PC-9 (cell line): ENCODE measurements at places on chromosomes 5 and 9. TPM values are rescaled to one million over a fixed set of nuclear protein-coding genes. Genes with fewer than 3 reads are reported as not detected.

GRCh38 chr5:141680751-141681201 is 1.3 kb downstream of the ARAP3 start:
- no peaks in the 10 kb centered on the region for H3K27me3 ChIP-seq
- H3K36me3 ChIP-seq: no peaks in the 10 kb centered on the region; the same call in 1 of the 2 replicates
- H3K27ac ChIP-seq: peak overlapping the region; percentile 89
- no peak for DNase-seq
- H3K4me3 ChIP-seq: peak overlapping the region; percentile 68
- H3K4me1 ChIP-seq: peaks cover 22% of the 10 kb centered on the region

GRCh38 chr5:123876276-123876790 is 364.4 kb downstream of the CSNK1G3 start:
- H3K36me3 ChIP-seq: no peaks in the 10 kb centered on the region
- no peaks in the 10 kb centered on the region for H3K4me1 ChIP-seq
- H3K27ac ChIP-seq: no peak overlapping the region
- H3K4me3 ChIP-seq: no peak overlapping the region

DNA sequence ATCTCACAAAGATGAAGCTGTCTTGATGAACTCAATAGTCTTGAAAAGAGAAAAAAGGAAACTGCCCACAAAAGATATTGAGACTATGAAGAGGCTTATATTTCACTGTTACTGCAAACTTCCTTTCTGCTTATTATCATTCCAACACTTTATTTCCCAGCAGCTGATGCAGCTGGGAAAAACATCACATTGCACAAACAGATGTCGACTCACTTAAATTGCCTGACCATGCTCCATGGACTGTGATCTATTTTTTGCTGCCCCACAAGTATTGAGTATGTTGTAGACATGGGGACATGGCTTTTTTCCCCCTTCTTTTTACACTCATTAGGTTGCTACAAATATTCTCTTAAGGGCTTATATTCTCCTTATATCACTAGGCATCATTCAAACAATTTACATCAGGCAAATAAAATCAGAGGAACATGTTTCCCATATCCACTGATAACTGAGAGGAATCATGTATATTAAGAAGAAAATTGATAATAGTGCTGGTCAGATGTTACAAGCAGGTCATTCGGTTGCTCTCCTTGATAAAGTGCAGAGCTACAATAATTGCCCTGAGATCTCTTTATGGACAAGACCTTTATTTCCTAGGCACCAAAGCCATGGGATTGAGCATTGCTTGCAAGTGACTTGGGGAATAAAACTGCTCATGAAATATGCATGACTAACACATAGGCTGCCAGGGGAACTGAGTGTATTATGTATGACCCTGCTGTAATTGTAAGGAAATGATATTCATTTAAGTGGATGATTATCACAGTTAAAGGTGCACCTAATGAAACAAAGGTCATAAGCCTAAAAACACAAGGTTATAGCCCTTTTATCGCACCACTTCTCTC is 509.9 kb downstream of the ZNF608 start:
- H3K36me3 ChIP-seq: no peaks in the 10 kb centered on the region
- no peak overlapping the region for H3K27ac ChIP-seq
- no peaks in the 10 kb centered on the region for H3K27me3 ChIP-seq
- DNase-seq: no peak
- H3K4me3 ChIP-seq: no peak overlapping the region

DNA sequence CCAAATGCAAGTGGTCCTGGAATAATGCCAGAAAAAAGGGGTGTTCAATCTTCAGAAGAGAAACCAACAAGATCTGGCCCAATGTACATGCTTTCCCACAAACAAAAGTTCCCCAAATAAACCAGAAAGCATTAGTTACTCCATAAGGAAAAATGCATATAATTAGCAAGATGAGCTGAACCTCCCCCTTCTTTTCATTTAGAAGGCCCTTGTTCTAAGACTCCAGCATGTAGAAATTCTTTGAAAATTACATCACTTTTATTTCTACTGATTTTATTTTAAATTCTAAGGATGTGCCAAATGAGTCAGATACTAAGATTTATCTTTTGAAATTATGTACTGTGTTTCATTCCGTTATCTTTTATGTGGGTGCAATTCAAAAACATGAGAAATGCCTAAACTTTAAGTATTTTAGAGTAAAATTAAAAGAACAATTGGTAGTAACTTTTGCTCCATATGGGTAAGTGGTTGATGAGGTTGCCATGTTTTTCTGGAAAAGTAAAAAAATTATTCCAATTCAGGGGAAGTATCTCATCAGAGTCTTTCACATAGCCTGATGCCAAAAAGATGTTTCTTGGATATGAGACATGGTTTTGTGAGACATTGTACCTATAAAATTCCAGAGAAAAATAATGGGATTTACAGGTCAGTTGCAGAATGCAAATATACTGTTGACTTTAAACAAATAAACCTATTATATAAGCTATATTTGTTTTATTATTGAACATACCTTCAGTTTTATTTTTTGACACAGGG is 106.5 kb upstream of the CCDC112 start:
- no peaks in the 10 kb centered on the region for H3K27me3 ChIP-seq
- no peaks in the 10 kb centered on the region for H3K36me3 ChIP-seq
- no peak overlapping the region for H3K27ac ChIP-seq
- no peak for DNase-seq
- no peaks in the 10 kb centered on the region for H3K4me1 ChIP-seq

- H3K36me3 ChIP-seq: no peaks in the 10 kb centered on the region
- H3K4me1 ChIP-seq: no peaks in the 10 kb centered on the region
- H3K27me3 ChIP-seq: peaks cover 39% of the 10 kb centered on the region
- no peak overlapping the region for H3K27ac ChIP-seq
Measured at GRCh38 chr9:96158147-96158546, 143.8 kb downstream of the HSD17B3 start.

- no peaks in the 10 kb centered on the region for H3K27me3 ChIP-seq
- no peaks in the 10 kb centered on the region for H3K36me3 ChIP-seq
- H3K4me1 ChIP-seq: no peaks in the 10 kb centered on the region
Measured at GRCh38 chr9:72924154-72924790, 28.6 kb downstream of the ALDH1A1 start.

- H3K36me3 ChIP-seq: no peaks in the 10 kb centered on the region
- H3K4me1 ChIP-seq: no peaks in the 10 kb centered on the region
- DNase-seq: no peak
- no peak overlapping the region for H3K4me3 ChIP-seq
- 0 out of 2 replicates have a peak, but pooled peaks cover 7% of the 10 kb centered on the region for H3K27me3 ChIP-seq
- H3K27ac ChIP-seq: no peak overlapping the region
Measured at GRCh38 chr9:35863583-35863982, 6.6 kb downstream of the OR13J1 start.

GRCh38 chr5:115661563-115661962 is 35.7 kb upstream of the TMED7 start:
- H3K4me1 ChIP-seq: peaks cover 15% of the 10 kb centered on the region
- no peaks in the 10 kb centered on the region for H3K27me3 ChIP-seq
- H3K27ac ChIP-seq: no peak overlapping the region
- no peak for DNase-seq

DNA sequence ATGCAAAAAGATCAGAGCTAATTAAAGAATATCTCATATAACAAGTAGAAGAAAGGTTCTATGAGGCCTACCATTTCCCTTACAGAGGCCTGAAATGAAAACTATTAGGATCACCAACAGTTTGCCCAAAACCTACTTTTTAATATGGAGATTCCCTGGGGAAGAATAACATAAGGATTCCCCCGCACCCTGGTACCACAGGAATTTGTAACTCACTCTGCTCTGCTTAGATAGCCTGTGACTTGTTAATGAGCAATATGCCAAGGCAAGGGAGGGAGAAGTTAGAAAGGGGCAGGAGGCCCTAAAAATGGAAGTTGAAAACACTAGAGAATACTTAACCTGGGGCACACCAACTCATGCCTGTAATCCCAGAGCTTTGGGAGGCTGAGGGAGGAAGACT is 107.0 kb downstream of the CDH6 start:
- no peak overlapping the region for H3K4me3 ChIP-seq
- no peaks in the 10 kb centered on the region for H3K36me3 ChIP-seq
- no peaks in the 10 kb centered on the region for H3K4me1 ChIP-seq
- H3K27me3 ChIP-seq: peaks cover 36% of the 10 kb centered on the region
- no peak overlapping the region for H3K27ac ChIP-seq
- no peak for DNase-seq

DNA sequence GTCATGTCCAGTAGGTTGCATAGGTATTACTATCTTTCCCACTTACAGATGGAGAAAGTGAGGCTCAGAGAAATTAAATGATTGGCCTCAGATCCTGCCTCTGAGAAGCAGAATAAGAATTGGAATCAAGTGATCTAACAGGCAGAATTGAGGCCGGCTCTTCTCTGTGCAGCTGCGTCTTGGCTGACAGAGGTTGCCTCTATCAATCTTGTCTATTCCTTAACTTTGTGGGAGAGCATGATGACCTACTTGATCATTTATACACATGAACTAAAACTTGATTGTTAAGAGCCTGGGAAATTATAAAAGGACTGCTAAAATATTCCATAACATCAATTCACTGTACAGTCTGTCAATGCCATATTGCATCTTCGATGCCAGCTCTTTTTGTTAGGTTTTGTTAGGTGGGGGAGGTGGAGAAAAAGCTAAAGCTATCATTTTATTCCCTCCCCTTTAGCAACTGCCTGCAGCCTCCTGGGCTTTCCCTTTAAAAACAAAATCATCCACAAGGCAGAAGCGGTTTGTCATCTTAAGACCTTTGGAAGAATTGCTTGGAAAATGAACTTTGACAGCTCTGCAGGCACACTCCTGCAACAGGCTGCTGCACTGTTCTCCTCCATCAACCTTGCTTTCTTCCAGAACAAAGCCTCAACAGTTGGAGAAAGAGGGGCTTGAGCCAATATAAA is 247.4 kb downstream of the SMARCA2 start:
- H3K4me3 ChIP-seq: no peak overlapping the region
- no peak for DNase-seq
- H3K27ac ChIP-seq: no peak overlapping the region
- no peaks in the 10 kb centered on the region for H3K27me3 ChIP-seq
- no peaks in the 10 kb centered on the region for H3K36me3 ChIP-seq

GRCh38 chr5:134943547-134943946 is 24.2 kb upstream of the CATSPER3 start:
- H3K27ac ChIP-seq: no peak overlapping the region
- DNase-seq: no peak
- H3K36me3 ChIP-seq: peaks cover 3% of the 10 kb centered on the region; the same call in 1 of the 2 replicates

- no peaks in the 10 kb centered on the region for H3K36me3 ChIP-seq
- H3K4me3 ChIP-seq: no peak overlapping the region
- no peaks in the 10 kb centered on the region; the same call in 1 of the 2 replicates for H3K27me3 ChIP-seq
- no peaks in the 10 kb centered on the region for H3K4me1 ChIP-seq
- DNase-seq: no peak
- H3K27ac ChIP-seq: no peak overlapping the region
Measured at GRCh38 chr9:121573717-121574485, 74.3 kb upstream of the GGTA1 start.

DNA sequence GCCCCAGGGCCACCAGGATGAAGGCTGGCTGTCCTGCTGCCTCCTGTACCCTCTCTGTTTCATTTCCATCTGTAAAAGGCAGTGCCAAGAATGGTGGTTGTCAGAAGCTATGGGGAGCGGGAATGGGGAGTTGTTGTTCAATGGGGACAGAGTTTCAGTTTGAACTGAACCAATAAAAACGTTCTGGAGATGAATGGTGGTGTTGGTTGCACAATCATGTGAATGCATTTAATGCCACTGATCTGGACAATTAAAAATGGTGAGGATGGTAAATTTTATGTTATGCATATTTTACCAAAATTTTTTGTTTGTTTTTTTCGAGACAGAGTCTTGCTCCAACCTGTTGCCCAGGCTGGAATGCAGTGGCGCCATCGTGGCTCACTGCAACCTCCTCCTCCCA is 58.1 kb downstream of the PTPDC1 start:
- no peaks in the 10 kb centered on the region for H3K4me1 ChIP-seq
- no peaks in the 10 kb centered on the region for H3K27me3 ChIP-seq
- H3K27ac ChIP-seq: no peak overlapping the region
- no peaks in the 10 kb centered on the region for H3K36me3 ChIP-seq
- no peak overlapping the region for H3K4me3 ChIP-seq
- no peak for DNase-seq

DNA sequence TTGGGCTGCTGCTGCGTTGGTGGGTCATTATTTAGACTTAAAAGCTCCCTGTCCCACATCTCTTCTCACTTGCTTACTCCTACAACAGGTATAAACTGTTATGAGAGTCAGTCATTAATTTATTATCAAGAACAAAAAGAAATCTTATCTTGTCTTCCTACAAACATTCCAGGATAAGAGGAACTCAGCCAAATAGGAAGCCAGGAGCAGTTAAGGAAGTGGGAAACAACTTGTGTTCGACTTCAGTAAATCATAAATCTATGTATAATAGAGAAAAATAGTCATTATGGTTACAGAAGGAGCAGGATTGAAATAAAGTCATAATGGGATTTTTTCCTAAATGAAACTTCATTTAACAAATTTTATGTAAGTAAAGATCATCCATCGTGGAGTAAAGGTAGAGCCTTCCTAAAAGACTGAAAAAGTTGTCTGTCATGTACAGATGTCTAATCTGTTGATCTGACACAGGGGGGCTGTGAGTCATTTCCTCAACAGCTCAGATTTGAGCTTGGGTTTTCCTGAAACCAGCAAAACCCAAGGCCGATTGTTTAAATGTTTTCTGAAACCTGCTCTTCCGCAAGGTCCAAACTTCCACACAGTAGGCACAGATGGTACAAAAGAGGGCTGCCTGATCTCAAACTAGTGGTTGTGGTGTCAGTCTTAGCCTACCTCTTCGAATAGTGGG is 25.3 kb upstream of the LRRTM2 start:
- H3K4me1 ChIP-seq: peaks cover 19% of the 10 kb centered on the region
- H3K4me3 ChIP-seq: no peak overlapping the region
- H3K27me3 ChIP-seq: no peaks in the 10 kb centered on the region
- no peak for DNase-seq

- H3K27me3 ChIP-seq: no peaks in the 10 kb centered on the region
- H3K27ac ChIP-seq: no peak overlapping the region
- DNase-seq: peak; percentile 51
- H3K4me1 ChIP-seq: 0 out of 2 replicates have a peak, but pooled peaks cover 7% of the 10 kb centered on the region
- no peaks in the 10 kb centered on the region for H3K36me3 ChIP-seq
Measured at GRCh38 chr5:150217873-150218692, 28.2 kb downstream of the SLC6A7 start.

- no peaks in the 10 kb centered on the region for H3K27me3 ChIP-seq
- H3K4me1 ChIP-seq: peaks cover 54% of the 10 kb centered on the region
- peak overlapping the region; percentile 83 for H3K27ac ChIP-seq
- DNase-seq: no peak
- H3K36me3 ChIP-seq: no peaks in the 10 kb centered on the region
Measured at GRCh38 chr5:10594591-10595210, 30.8 kb downstream of the ANKRD33B start.

Gene FAM169A
- 2.1 and 3.9 TPM in 2 replicates for total RNA-seq

Gene LCN15
- not detected in 2 replicates for total RNA-seq

Gene CCDC183
- 3.6 and 5.3 TPM in 2 replicates for total RNA-seq

Gene SPATA9
- total RNA-seq: 0.55 TPM in 1 of 2 replicates, not detected in the other

Gene PTCD2
- total RNA-seq: 13.4 and 15.5 TPM in 2 replicates

Gene AQP3
- total RNA-seq: 9.9 and 15.3 TPM in 2 replicates

Gene FANCG
- 45.3 and 48.7 TPM in 2 replicates for total RNA-seq

Gene FSD1L
- 4.2 and 5.6 TPM in 2 replicates for total RNA-seq

Gene RNF183
- 0.92 and 2.3 TPM in 2 replicates for total RNA-seq

Gene OBP2B
- not detected in 2 replicates for total RNA-seq

Gene VLDLR
- 7.4 and 8.1 TPM in 2 replicates for total RNA-seq

Gene NTNG2
- not detected in 2 replicates for total RNA-seq

Gene RASEF
- 10.8 and 12.8 TPM in 2 replicates for total RNA-seq
